ENCODE measurements at places on chromosomes 5 and 9.

DNA sequence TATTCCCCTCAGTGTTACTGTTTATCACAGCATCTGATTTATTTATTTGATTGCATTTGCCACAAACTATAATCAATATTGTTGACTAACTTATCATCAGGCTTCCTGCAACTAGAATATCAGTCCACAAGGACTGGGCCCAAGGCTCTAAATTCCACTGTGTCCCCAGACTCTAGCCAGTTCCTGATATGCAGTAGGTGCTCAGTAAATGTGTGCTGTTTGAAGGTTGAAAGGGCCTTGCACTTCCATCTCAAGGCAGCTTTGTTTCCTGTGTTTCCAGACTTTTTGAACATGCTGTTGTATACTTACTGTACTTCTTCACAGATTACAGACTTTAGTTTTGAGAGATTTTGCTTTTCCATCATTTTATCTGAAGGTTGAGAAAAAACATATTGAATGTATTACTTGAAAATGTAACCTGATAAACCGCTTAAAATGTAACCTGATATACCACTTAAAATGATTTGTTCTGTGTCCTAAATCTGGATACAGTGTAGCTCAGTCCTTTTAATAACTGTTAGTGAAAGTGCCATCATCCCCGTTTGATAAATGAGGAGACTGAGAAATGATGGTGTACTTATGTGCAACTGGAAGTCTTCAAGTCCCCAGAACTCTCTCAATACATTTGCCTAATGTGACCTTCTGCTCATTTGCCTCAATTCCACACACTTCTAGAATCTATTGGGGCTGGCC lies 18.7 kb downstream of the KIAA1191 start:
- DNase-seq = no peak

DNA sequence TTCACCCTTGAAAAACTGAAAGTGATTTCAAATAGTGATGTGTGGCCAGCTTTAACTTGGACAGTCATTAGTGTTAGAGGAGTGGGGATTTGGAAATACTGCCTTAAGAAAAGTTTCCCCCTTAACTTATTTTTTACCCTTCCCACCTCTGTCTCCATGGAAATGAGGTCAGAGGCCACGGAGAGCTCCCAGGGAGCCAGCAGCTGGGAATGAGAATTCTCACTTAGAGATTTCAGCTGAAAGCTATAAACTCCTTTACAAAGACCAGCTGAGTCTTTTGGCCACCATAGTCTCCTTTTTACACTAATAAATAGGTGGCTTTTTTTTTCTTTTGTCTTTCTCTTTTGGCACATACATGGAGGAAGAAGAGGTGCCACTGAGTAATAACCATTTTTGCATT lies 45.7 kb upstream of the PIK3R1 start:
- no peak for DNase-seq

- DNase-seq = no peak
These were observed 282.9 kb downstream of the ARHGEF28 start for GRCh38 chr5:73908846-73909245.

- no peak for DNase-seq
These were observed 274.1 kb downstream of the DENND1A start for GRCh38 chr9:123655681-123656423.

- no peak for DNase-seq
These were observed 42.1 kb downstream of the TIMD4 start for GRCh38 chr5:156920861-156921431.

All from stimulated activated CD8-positive, alpha-beta memory T cell treated with anti-CD3 and anti-CD28 coated beads, Interleukin-15, amount 100 ng/mL, for 1 hour (primary cell).